ENCODE measurements at places on chromosomes 2 and 18.

GRCh38 chr18:41396861-41397260 lies 558.2 kb upstream of the PIK3C3 start:
- DNase-seq: no peak

- no peak for DNase-seq
Measured at GRCh38 chr2:134143568-134143967, 110.3 kb upstream of the MGAT5 start.

DNA sequence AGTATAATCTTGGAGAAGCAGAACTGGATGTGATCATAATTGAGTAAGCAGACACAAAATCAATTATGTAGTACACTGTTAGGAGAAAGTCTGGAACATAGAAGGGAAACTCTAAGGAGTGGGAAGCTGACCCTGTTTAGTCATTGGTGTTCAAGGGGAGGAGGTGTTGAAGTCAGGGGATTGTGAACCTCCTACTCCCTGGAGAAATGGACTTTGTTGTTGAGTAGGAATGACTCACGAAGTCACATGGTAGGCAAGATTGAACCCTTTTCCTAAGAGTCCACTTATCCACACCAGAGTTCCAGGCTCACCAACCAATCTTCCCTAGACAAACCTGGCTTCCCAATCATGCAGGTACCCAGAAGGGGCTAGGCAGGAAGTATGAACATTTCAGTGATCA lies 81.0 kb upstream of the BCL11A start:
- DNase-seq: no peak

DNA sequence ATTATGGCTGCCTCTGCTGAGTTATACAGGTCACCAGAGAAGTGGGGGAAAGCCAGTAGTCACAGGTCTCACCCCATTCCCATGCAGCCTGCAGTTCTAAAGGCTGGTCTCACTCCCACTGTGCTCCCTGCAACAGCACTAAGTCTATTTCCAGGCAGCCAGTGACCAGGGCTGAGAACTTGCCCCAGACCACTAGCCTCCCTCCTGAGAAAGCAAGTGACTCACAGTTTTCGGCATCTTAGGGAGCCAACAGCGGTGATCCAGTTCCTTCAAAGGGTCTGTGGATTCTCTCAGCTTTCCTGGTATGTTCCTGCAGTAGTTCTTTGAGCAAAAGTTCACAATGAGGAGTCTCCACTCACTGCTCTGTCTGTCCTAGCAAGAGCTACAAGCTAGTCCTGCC lies 329.6 kb upstream of the MAP2 start:
- no peak for DNase-seq

DNA sequence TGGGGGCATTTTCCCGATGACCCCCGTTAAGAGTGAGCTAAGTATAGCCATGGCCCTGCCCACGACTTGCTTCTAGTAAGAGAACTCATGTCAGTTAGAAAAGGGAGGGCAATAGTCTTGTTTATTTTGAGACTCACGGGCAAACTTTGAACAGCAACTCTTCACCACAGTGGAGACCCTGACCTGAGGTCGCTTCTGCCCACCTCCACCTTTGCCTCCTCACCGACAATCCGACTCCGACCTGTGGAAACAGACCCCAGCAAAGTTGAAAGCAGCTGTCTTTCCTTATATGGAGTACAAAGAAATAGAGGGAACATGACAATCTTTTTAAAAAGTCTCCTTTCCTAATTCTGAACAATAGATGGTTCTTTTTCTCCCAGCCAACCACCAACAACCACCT lies 155.0 kb upstream of the GCFC2 start:
- DNase-seq: no peak

DNA sequence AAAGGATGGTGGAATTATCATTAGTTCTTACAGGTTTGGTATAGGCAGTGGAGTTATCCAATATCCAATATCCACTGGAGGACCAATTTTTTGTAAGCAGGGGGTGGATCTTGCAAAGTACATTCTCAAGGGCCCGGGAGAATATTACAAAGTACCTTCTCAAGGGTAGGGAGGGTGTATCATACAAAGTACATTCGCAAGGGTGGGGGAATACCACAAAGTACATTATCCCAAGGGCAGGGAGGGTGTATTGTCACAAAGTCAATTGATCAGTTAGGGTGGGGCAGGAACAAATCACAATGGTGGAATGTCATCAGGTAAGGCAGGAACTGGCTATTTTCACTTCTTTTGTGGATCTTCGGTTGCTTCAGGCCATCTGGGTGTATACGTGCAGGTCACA lies 55.3 kb upstream of the TMEM87B start:
- no peak for DNase-seq

GRCh38 chr18:44507729-44508325 lies 172.9 kb upstream of the SETBP1 start:
- no peak for DNase-seq

DNA sequence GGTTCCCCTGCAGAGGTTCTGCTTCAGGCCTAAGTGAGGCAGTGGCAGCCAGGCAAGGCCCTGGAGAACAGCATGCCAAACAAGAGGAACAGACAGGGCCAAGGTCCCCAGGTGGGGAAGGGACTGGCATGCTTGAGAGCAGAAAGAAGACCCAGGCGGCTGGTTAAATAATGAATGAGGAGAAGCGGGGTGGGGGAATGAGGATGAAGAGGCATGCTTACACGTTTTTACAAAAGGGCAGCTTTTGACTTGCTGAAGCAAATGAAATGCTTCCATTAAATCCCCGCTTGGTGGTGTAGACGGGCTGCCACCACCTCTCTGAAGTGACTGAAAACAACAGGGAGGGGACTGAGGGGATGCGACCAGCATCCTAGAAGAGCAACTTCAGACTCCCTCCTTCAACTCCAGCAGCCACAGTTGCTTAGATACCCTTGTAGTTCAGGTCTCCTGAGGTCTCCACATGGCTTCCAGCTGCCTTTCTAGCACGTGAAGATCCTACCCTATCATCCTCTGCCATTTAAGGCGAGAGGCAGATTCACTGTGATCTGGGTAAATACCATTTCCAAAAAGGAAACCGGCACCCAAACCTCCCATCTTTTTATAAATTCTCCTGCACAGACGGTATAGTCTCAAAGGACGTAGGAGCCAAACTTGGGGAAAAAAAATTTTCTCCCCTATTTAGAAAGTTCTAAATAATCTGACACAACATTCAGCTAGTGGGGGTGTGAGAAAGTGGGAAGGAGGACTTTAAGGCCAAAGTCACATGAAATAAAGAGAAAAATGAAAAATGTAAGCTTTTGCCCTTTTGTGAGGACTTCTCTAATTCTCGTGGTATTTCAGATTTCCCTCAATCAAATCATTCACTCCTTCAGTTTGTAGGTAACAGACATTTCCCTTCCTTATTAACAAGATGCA lies 65.6 kb downstream of the CACNB4 start:
- no peak for DNase-seq

Data from coronary artery (tissue), 2 donors.